A549 treated with DMSO at 1 μM for 4 hours (cell line): ENCODE measurements at places on chromosomes 3 and 15. TPM values are rescaled to one million over a fixed set of nuclear protein-coding genes. Genes with fewer than 3 reads are reported as not detected.

The CIAO2A gene
- total RNA-seq, result 115 to 164 TPM (median 121 TPM) in 5 replicates

The CRYGS gene
- total RNA-seq, result 0.46 to 0.77 TPM (median 0.73 TPM) in 5 replicates

The ADAMTSL3 gene
- total RNA-seq, result 0.31 to 0.76 TPM (median 0.48 TPM) in 5 replicates

The OR5AC2 gene
- not detected in 5 replicates for total RNA-seq

The FILIP1L gene
- 0.05 to 0.08 TPM (median 0.07 TPM) in 4 of 5 replicates, not detected in the other for total RNA-seq

The GRK7 gene
- total RNA-seq, result 0.02 TPM in 1 of 5 replicates, not detected in the others
